MCF 10A (cell line): ENCODE measurements at places on chromosomes 7 and 10. TPM values are rescaled to one million over a fixed set of nuclear protein-coding genes. Genes with fewer than 3 reads are reported as not detected.

DNA sequence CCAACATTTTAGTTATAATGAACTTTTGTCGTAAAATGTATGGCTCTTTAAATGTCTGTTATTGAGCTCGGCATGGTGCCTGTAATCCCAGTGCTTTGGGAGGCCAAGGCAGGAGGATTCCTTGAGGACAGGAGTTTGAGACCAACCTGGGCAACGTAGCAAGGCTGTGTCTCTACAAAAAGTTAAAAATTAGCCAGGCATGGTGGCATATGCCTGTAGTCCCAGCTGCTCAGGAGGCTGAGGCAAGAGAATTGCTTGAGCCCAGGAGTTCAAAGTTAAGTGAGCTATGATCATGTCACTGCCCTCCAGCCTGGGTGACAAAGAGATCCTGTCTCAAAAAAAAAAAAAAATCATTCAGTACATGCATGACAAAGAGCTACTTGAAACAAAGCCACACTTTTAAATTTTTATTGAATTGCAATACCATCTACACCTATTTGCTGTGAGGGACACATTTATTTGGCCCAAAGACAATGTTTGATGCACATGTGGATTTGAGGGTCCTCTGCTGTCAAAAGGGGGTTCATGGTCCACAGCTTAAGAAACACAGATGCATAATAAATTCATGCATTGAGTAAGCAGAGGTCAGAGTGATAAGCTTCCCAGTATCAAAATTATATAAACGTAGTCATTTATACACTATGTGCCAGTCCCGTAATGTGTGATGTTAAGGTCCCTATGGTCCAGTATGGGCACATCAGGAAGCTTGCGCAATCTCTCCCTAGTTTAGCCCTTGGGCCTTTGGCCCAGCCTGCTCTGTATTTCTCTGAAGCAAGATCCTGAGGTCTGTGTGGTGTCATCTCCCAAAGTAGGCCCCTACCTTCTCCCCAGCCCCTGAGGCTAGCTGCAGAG is 4.4 kb upstream of the MALSU1 start:
- no peak for DNase-seq

- no peak for DNase-seq
Measured at GRCh38 chr10:113651021-113651420, 12.8 kb downstream of the NRAP start.

Gene EPO
- not detected in 2 replicates for total RNA-seq

- peak; percentile 36 for DNase-seq
Measured at GRCh38 chr7:152759949-152760853, 649 bp downstream of the ACTR3B start.

- no peak for DNase-seq
Measured at GRCh38 chr7:99605527-99605926, 7.5 kb downstream of the TMEM225B start.

DNA sequence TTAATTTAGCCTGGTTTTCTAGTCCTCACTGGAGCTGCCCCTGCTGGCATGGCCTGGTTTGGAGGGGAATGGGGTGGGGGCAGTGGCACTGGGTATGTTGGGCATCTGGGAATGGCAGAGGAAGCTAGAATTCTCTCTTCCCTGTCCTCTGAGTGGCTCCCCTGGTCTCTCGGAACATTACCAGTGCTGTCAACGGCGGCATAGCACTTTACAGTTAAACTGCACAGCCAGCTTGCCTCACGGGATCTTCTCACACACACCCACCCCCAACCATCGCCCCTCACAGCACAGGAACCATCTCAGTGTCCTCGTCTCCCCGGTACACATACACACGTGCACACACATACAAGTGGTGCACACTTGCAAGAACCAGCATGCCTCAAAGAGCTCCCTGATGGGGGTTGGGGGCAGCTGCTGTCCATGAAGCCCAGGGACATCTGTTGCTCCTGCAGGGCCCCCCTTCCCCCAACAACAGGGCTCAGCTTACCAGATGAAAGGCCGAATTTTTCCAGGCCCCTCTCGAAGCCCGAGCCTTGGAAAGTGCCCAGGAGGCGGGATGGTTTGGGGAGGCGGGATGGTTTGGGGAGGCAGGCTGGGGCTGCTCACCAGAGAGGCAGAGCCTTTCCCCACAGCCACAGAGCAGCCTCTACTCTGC is 41.0 kb downstream of the TSPAN15 start:
- DNase-seq, result no peak

DNA sequence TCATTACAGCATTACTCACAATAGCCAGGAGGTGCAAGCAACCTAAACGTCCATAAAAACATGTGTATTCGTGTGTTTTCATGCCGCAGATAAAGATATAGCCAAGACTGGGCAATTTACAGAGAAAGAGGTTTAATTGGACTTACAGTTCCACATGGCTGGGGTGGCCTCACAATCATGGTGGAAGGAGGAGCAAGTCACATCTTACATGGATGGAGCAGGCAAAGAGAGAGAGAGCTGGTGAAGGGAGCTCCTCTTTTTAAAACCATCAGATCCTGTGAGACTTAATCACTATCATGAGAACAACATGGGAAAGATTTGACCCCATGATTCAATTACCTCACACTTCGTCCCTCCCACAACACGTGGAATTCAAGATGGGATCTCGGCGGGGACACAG is 33.0 kb downstream of the PDLIM1 start:
- DNase-seq, result no peak

DNA sequence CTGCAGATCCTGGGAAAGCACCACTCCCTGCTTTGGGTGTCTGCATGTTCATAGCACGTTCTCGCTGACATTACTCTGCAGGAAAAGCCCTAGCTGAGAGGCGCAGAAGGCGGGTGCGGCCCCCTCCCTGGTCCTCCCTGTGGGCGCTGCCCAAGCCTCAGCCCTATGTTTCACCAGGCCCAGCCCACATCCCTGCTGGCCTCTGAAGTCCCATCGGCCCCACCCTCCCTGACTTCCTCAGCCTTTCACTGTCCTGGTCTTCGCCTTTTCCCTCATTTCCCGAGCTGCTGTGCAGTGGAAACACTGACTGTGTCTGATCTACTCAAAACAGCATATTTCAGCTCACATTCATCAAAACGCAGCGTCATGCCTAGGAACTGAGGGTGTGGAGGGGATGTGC is 36.3 kb upstream of the DIP2C start:
- DNase-seq, result no peak

Gene RBM48
- total RNA-seq, result 10.4 and 10.7 TPM in 2 replicates

Gene PPP1R9A
- total RNA-seq, result 6.3 and 8.2 TPM in 2 replicates

DNA sequence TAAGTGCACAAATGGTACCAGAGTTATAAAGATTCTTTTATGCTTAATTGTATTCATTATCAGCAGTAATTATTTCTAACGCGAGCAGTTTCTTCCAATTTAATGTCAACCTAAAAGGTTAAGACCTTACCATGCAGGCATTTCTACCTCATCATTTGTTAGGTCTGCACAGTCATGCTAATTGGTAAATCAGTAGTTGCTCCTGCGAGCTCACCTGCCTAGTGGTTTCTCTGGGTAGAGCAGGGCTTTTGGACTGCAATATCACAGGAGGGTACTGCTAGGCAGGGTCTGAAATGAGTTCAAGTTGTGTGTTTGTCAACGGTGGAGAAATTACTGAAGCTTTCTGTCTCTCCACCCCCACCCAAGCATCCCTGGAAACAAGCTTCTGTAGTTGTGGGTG is 558.5 kb upstream of the MGMT start:
- DNase-seq, result no peak

Gene ST8SIA6
- 0.19 and 0.52 TPM in 2 replicates for total RNA-seq

DNA sequence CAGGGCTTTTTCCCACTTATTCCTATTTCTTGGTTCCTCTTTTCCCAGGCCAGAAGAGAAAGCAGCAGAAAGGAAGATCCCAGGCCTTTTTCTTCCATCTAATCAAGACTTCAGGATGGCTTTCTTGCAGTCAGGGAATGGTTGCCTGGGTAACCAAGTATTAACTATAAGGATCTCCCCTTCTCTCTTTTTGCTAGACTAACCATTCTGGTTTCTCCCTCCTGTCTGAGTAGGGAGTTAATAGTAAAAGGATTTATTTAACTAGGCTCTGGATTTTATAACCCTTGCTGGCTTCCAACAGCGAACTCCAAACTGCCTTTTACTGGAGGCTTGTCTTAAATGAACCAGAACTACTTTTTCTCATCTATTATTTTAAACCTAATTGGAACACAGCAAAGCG is 90.4 kb downstream of the GRM8 start:
- no peak for DNase-seq

- peak; percentile 19 for DNase-seq
Measured at GRCh38 chr7:127776776-127777386, 124.9 kb downstream of the SND1 start.

DNA sequence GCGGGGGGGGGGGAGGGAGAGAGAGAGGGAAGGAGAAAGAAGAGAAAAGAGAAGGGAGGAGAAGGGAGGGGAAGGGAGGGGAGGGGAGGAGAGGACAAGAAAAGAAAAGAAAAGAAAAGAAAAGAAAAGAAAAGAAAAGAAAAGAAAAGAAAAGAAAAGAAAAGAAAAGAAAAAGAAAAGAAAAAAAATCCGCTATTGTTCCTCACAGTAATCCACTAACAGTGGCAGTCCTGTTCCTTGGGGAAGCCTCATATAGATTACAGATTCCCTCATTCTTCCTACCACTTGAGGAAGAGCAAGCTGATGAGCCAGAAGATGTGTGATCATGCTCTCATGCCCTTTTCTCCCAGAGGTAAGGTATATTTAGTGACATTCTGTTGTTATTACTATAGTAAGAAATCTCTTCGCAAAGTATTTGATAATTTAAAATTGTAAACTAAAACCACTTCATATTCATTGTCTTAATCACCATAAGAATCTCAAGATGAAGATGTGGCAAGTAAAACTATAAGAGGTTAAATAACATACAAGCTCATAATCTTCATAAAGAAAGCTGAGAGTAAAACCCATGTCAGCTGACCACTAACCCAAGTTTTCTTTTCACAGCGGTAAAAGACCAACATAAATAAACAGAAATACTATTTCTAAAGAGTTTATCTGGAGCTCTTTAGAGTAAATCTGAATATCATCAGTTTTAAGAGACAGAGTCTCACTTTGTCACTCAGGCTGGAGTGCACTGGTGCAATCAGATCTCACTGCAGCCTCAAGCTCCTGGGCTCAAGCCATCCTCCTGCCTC is 128.1 kb downstream of the JMJD1C start:
- no peak for DNase-seq

Gene GPRIN2
- total RNA-seq, result not detected in 2 replicates

- no peak for DNase-seq
Measured at GRCh38 chr10:6059506-6059905, 2.7 kb downstream of the IL2RA start.

DNA sequence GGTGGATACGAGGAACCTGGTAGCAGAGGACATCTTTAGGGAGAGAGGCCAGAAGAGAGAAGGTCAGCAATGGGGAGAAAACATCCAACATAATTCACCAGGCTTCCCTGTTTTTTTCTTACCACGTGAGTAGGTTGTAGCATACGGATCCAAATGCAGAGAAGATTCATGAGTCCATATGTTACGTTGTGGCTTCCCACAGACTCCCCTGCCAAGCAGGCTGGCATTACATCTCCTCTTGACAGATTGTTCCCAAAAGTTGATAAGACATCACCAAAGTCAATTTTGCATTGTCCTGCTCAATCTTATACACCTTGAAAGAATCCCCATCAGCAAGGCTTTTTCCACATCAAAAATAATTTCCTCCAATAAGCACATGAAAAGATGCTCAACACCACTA is 39.7 kb downstream of the DRGX start:
- no peak for DNase-seq

DNA sequence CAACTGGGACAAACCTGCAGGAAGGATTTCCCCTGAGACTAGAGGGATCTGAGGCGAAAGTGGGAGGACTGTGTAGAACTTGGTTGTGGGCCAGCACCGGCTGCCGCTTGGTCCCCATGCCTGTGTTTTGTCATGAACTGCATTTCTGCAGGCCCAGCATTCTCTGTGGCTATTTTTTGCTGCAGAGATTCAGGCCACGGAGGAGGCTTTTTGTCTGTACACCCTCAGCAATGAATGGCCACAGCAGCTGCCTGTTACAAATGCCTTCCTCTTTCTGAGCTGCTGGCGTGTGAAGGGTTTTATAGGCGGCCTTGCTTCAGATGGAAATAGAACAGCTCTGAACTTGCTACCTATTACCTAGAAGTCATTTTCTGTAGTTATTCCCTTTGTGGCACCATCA is 164.4 kb downstream of the SH2D4B start:
- no peak for DNase-seq

Gene NDUFA5
- total RNA-seq, result 71.9 and 72.8 TPM in 2 replicates

GRCh38 chr7:31003721-31004120 is 40.0 kb downstream of the GHRHR start:
- DNase-seq, result peak; percentile 21

GRCh38 chr10:14660831-14661230 is 113.9 kb downstream of the FAM107B start:
- DNase-seq, result no peak

Gene PDLIM1
- total RNA-seq, result 74.6 and 98.1 TPM in 2 replicates

DNA sequence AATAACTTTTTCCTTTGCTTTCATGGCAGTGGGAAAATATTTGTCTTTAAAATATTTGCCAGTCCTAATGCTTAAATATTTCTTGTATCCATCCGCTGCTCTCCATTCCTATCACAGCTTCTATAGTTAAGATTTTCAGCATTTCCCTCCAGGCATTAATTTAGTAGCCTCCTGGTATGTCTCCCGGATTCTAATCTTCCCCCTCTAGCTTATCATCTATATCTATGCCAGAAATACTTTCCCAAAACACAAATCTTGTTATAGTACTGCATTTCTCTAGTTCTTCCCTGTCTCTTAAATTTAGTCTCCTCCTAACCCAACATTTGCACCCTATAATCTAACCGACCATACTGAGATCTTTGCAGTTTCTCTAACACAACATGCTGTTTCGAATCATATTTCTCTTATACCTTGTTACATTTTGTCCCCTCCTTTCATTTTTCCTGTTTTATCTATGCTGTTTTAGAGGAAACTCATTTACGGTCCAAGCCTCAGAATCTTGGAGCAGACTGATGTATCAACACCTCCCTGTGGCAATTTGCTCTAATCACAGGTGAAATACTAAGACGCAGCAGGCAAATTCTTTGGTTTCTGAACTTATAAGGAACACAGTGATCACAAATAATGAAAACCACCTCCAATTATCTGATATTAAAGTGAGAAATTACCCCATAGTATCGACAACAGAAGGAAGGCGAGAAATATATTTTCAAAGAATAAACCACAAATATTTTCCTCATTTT is 10.3 kb downstream of the CNTNAP2 start:
- no peak for DNase-seq

DNA sequence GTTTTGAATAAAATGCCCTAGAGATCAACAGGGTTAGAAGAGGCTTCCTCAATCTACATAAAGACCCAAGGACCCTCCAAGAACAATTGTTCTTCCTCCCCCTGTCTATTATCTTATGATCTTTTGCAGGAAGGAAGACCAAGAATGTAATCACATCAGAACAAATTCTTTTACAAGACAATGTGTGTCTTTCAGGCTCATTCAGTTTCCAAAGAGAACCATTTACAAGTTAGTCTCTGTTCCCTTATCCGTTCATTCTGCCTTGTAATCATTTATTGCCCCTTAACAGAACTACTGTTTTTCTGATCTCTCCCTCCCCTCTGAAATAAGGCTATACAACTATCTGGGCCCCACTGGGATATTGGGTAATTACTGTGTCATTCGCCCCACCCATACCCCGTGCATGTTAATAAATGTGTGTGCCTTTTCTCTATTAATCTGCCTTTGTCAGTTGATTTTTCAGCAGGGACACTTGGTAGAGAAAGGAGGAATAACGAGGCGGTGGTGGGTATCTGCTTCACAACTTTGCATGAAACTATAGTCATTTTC is 5.7 kb upstream of the MKRN1 start:
- no peak for DNase-seq
